ENCODE measurements at places on chromosomes 4 and X.

DNA sequence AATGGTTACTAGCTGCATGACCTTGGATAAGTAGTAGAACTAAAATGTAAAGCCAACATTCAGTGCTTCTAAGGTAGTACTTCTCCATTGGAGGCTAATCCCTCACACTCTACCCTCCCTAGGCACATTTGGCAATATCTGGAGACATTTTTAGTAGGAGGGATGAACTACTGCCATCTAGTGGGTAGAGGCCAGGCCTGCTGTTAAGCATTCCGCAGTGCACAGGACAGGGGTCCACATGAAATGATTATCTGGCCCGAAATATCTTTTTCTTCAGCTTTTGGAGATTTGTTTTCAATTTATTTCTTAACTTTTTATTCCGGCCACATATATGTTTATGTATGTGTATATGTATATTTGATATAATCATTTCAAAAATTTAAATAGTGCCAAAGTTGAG, 36.0 kb upstream of the SPANXC start:
- no peak for DNase-seq

DNA sequence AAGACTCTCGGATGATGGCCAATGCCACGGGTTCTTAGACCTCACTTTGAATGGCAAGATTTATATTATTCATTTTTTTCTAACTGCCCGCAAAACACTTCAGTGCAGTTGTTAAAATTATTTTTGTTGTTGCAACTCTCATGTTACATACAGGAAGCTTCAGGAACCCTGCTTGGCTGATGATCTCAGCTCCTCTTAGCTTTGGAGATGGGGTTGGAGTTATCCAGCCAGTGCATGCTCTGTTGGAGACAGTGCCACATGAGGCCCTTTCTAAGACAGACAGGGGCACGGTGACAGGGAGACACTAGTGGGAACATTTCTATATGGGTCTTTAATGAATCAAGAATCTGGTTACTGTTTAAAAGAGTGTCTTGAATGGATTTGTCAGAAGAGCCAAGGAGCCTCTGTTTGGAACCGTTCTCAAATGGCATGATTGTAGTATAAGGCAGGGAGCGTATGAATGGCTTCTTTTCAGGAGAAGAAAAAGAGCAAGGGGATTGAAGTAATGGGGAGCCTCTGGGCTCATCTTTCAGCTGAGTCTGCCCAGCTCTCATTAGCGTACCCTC, 61.9 kb upstream of the ENPP6 start:
- no peak for DNase-seq

GRCh38 chr4:54063229-54063628, 1.2 kb downstream of the CHIC2 start:
- DNase-seq, result no peak

DNA sequence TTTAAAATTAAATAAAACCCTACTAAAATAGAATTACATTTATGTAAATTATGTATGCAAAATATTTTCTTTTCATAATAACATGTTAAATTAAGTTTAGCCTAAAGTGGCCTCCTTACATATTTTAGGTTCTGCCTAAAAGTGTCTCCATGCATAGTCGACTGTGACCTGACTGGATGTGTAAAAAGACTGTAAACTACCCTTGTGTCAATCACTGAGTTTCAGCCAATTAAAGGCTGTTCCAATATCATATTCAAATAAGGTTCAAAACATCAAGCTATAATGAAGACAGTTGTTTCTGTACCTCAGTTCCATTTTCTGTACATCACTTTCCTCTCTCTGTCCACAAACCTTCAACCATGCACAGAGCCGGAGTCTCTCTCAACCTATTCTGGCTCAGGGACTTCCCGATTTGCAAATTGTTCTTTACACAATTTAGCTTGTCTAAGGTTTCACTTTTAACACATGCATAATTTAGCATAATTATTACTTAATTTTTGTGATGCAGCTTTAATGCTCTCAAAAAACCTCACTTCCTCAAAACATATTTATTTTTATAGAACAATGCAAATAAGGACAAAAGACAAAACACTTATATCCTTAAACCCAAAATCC, 60.1 kb downstream of the SH3RF1 start:
- DNase-seq, result no peak

DNA sequence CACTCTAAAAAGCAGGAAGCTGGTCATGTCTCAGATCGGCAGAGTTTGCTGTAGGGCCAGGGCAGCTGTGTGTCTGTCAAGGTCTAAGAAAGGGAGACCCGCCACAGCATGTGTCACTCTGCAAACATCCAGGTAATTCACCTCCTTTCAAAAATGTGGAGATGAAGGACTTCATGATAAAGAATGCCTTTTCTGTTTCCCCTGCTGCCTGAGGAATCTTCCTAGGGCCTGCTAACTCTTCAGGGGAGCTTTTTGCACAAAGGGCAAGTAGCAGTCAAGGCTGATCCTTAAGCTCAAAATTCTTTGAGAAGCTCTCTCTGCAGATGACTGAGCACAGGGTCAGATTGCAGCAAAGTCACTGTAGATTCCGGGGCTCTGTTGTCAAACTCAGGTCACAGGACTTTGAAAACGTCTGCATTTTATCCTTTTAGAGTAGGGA, 21.1 kb downstream of the RASL11B start:
- no peak for DNase-seq

DNA sequence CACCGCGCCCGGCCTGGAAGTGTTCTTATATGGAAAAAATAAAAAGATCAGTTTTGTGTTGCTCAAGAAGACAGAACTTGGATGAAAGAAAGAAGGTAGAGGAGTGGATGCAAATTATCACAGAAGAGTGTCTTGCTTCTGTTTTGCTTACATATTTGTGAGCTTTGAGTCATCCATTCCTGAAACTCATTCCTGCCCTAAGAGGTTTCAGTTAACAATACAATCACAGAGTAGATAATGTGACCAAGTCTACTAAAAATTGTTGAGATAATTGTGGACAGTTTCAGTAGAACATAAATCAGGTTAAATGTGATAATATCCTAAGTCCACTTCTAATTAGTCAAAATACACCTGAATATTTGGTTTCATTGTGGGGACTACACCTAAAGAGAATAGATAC, 26.4 kb upstream of the LRCH2 start:
- DNase-seq, result no peak

DNA sequence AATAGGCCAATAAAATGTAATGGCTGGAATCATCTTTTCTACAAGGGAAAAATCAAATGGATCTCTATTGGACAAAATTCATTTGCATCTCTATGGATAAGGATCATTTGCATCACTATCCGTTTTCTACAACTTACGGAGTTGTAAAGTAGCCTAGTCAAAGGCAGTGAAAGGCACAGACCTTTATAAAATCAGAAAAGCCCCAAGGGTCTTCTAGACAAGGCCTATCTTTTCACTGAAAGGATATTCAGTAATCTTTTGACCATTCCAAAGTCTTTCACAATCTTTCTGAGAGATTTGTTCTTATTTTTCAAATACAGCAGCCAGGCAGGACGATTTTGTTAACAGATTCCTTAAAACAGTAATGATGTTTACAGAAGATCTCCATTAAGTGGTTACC, 119.5 kb upstream of the JADE1 start:
- DNase-seq, result no peak

DNA sequence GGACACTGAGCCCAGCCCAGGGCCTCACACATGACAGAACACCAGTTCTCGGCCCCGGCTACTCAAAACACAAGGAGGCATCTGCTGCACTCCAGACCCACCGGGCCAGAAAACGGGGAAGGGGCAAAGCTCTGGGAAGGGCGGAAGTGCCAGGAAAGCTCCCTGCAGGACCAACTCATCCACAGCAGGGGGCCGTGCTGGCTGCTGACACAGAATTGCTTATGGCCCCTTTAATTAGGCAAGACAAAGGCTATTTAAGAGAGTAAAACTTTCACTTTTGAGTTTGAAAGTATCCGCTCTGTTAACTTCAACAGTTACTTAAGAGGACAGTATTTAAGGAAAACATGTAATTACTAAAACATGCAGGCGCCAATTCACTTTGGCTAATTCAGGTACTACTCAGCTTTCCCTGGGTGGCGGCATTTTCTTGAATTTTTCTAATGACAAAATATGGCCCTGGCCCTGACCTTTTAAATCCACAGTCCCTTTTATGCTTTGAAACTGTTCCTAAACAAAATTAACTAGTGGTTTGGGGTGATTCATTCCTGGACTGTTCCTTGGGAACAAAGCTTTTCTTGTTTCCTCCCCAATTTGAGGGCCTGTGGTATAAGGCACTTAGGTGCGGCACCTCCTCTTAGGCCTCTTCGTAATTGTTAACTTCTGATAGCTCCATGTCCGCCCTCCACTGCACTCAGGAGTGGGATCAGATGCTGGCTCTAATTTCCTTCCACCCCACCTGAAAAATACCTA, 40.4 kb downstream of the NSG1 start:
- DNase-seq, result no peak

GRCh38 chr4:101177154-101177553, 170.2 kb downstream of the PPP3CA start:
- no peak for DNase-seq

DNA sequence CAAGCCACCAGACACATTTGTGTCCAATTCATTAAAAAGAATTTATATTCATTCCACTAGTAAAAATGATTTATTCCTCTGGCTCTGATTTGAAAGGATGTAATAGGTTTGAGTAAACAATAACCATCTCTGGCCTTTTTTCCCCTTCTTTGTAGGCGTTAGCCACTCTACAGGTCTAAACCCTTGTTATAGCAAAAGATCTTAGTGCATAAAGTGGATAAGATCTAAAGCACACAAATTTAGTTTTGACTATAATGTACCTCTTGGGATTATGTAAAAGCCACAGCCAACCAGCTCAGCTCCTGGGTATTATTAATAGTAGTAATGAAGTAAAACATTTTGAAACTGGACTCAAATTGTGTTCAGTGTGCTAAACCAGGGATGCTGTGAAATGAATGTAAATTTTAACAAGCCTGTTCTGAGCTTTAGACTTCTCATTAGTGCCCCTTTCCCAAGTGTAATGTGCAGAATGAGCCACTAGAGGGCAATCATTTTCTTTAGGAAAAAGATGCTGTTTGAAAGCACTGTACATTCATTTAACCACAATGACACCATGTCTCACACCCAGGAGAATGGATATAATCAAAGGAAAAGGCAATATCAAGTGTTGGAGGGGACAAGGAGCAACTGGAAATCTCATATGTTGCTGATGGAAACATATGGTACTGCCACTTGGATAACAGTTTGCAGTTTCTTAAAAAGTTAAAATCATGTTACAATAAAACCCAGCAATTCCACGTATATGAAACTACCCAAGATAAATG, 69.7 kb downstream of the KLHL8 start:
- DNase-seq, result peak; percentile 40

- DNase-seq, result no peak
These were observed 40.7 kb downstream of the SPATA18 start for GRCh38 chr4:52091801-52092200.

GRCh38 chr4:7007944-7008343, 35.2 kb upstream of the TADA2B start:
- DNase-seq, result no peak

Data from renal cortex interstitium (tissue), 15 donors.